HFF-Myc (cell line): ENCODE measurements at places on chromosomes 7 and 10.

DNA sequence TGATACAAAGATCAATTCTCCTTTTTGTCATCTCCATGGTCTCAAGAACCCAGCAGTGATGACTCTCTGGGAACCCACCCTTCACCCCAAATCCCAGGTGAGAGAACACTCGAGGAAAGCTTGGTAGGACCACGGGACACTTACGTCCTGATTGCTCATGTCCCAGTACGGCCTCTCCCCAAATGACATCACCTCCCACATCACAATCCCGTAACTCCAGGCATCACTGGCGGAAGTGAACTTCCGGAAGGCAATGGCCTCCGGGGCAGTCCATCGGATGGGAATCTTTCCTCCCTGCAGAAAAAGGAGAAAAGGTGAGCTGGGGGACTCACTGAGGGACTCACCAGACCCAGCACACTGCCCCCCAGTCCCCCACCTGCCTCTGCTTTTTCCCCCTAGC is 21.0 kb downstream of the EPHB4 start:
- DNase-seq, result no peak

DNA sequence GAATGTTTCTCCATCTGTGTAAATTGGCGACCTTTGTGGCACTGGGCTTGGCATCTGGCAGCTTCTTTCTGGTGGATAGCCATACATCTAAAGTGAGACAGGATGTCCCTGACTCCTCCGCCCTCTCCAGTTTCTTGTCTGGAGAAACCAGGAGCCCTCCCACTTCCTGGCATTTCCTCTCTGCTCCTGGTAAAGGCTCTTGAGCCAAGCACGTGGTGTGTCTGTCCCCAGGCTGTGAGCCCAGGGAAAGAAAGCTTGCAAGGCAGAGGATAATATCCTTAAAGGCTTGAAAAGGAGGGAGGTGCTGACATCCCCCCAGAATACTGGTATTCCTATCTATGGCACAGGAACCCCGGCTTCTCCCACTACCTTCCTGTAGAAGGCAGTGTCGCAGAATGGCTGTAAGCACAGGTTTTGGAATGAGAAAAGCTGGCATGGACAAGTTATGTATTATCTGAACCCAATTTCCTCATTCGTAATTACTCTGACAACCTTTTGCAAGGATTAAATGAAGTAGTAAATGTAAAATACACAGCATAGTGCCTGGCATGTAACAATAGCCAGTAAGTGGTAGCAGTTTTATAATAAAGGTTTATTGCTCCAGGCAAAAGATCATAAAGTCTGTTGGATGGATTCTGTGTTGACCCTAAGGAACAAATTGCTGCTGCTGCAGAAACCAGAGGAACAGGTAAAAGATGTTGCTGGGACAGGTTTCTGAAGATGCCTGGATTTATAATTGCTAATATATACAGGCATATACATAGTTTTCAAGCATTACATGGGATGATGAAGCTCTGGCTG is 11.8 kb upstream of the ACSL5 start:
- peak; percentile 40 for DNase-seq

DNA sequence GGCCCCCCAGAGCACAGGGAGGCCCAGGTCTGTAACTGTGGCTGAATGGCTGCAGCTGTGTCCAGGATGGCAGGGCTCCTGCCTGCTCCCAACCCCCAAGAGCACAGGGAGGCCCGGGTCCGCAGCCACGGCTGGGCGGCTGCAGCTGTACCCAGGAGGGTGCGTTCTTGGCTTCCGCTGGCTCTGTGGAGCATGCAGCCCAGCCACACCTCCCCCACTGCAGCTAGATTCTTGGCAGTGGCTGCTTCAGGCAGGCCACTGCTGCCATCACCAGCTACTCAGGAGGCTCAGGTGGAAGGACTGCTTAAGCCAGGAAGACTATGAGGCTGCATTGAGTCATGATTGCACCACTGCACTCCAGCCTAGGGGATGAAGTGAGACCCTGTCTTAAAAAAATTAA is 27.9 kb downstream of the C7orf25 start:
- no peak for DNase-seq

DNA sequence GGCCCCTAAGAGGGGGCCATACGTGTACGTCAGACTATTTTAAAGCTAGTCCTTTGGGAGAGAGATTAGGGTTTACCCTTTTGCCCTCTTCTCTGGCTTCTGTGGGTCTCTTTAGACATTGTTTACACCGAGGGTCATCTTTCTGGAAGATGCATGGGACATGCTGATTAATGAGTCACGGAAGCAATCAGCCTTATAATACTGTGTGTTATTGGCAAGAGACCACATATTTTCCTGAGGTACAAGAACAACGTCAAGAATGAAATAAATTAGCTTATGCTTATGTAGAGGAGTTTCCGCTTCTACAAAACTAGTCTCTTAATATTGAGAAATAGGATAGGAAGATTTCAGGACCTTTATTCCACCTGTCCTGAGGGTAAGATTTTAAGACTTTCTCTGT is 327.7 kb downstream of the BBS9 start:
- no peak for DNase-seq

- no peak for DNase-seq
Measured at GRCh38 chr7:120521761-120522737, 249.1 kb downstream of the KCND2 start.

GRCh38 chr7:4748231-4748681 is 27.2 kb upstream of the AP5Z1 start:
- no peak for DNase-seq

GRCh38 chr10:66366163-66366562 is 559.7 kb upstream of the LRRTM3 start:
- no peak for DNase-seq

DNA sequence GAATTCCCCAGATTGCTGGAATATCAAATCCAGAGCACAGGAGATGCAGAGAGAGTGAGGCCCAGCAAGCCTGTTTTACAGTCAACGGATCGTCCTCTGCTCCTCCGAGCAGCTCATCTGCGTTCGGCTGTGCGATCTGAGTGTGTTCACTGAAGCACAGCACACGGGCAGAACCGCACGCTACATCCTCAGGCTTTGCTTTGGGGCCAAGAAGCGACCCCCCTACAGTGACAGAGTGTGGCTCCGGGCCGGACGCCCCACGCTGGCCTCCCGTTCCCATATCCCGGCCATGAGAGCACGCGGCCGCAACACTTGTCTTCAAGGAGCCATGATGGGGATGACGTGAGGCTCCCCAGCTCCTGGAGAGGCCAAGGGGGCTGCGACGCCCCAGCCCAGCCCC is 431.4 kb downstream of the DNAJB6 start:
- no peak for DNase-seq

- DNase-seq, result no peak
Measured at GRCh38 chr10:106504536-106504935, 660.0 kb downstream of the SORCS1 start.

DNA sequence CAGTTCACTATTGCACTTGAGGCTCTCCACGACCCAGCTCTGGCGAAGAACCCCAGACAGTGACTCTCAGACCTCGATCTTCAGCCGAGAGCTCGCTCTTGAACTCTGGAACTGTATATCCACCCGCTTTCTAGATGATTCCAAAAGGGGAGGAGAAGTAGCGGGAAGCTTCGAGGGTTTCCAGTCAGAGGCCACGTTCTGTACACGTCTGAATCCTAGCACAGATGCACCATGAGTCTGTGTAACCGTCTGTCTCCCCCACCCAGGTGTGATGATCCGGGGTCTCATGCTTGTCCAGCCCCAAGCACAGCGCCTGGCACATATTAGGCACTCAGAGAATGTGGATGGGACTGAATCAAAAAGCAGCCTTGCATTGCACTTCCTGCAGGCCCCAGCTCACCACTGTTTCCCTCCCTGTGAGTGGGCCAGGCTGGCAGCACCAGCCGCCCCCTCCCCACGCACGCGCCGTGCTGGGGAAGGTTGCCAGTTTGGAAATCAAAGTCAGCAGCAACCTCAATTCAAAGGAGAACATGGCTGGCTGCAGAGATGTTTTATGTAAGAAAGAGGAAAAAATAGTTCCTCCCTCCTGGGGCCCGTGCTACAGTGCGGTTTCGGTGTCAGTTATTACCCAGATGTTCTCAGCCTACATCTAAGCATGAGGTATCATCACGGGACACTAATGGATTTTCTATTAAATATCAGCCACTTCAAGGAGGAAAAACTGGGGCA is 5.7 kb downstream of the GRID2IP start:
- no peak for DNase-seq

DNA sequence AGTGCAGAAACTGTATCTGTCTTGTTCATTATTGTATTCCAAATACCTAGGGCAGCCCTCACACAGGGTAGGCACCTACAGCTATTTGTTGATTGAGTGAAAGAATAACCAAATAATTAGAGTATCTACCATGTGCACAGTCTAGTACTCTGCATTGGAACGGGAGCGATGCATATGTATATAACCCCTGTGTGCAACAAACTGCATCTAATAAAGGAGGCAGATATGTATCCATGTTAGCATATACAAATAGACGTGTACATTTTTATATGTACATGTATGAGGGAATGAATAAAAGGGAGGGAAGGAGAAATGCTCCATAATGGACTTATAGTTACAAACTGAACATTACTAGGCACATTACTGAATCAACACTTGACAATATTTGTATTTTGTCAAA is 191.3 kb upstream of the PTPRZ1 start:
- no peak for DNase-seq

- no peak for DNase-seq
Measured at GRCh38 chr10:52908478-52908877, 135.9 kb upstream of the MBL2 start.

DNA sequence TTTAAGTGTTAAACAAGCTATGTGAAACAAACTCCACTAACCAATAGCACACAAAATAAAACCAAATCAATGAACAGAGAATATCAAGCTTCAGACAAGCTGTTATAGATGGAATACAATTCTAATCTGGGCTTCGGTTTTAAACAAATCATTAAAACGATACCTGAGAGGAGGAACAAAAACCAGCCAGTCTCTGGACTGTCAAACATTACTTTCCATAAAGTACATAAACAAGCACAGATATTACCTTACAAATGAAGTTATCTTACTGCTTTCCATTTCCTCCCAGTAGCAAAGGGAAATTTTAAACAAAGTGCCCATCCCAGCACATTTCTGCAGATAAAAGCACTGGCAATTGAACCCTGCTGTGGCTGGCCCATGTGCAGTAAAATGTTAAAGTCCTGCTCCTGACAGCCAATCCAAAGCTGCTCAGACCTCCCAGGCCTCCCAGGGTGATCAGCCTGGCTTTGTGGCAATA is 128.0 kb downstream of the NRCAM start:
- DNase-seq, result no peak

- DNase-seq, result no peak
Measured at GRCh38 chr10:73465978-73466726, 29.7 kb downstream of the PPP3CB start.

DNA sequence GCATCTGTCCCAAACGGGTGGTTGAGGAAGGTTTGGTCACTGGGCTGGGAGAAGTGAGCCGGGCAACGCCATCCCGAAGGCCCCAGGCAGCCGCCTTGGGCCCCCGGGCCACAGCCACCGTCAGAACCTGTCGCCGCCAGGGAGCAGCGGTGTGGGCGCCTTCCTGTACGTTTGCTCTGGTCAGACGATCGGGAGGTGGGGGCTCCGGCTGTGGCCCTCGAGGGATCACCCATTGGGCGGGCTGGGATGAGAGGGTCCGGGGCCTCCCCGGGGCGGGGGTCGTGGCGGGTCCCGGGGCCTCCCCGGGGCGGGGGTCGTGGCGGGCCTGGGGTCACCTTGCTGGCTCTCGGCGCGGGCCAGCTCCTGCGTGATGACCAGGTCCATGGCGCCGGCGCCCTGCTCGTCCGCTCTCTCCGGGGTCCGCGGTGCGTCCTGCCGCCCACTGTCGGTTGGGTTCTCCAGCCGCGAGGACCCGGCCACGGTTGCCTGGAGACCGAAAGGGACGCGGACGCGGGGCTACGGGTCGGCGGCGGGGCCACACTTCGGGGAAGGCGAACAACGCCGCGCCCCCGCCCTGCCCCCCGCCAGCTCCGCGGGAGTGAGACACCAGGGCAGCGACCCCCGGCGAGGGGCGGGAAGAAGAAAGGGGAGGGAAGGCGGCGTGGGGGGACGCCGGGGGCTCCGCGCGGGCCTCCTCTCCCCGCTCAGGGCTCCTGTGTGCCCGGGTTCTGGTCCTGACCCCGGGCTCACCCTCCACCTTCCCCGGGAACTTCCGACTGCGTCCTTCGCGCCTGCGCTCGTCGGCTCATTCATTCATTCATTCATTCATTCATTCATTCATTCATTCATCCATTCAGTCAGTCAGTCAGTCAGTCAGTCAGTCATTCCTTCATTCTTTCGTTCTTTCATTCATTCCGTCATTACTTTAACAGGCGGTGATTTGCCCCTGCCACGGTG is at the start of gene CFAP46:
TSS of gene CFAP46 (minus strand) at position 470 of the 957 bp plus-strand sequence. CDS start at position 384, 86 bp downstream.
- no peak for DNase-seq

GRCh38 chr10:65501259-65501658 is 1424.6 kb upstream of the LRRTM3 start:
- DNase-seq, result no peak

- no peak for DNase-seq
Measured at GRCh38 chr7:81478664-81479063, 291.2 kb downstream of the HGF start.

- peak; percentile 55 for DNase-seq
Measured at GRCh38 chr10:3426190-3426845, 253.7 kb upstream of the PITRM1 start.

DNA sequence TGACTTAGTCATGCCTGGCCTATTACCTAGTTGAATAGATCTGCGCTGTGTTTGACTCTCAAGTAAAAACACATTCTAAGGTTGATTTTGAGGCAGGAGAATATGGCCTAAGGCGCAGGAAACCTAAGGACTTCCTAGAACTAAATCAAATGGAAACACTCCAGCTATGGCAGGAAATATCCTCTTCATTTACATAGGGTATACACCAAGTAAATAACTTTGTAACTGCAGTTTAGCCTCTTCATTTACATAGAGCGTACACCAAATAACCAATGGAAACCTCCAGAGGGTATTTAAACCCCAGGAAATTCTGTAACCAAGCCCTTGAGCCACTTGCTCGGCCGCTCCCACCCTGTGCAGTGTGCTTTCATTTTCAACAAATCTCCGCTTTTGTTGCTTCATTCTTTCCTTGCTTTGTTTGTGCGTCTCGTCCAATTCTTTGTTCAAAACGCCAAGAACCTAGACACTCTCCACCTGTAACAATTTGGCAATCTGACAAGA is 35.6 kb upstream of the XRCC2 start:
- no peak for DNase-seq

DNA sequence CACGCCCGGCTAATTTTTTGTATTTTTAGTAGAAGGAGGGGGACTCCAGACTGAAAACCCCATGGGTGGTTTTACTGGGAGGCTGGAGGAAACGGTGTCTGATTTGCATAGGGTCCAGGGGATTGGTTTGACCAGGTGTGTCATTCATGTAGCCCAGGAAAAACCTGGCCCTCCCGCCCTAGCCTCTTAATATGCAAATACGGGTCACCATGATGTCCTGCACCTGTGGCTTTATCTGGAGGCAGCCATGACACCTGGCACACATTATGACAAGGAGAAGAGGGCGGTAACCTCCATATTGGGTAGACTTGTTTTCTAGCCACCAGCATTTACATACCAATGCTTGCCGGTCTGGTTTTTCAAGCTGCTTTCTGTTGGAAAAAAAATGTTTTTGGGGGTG is 68.0 kb downstream of the TRIL start:
- DNase-seq, result no peak

GRCh38 chr7:127920787-127921438 is 110.3 kb downstream of the LRRC4 start:
- no peak for DNase-seq
